Adrenal gland (tissue), 19 donors: ENCODE measurements at places on chromosomes 5 and 9. TPM values are rescaled to one million over a fixed set of nuclear protein-coding genes. Genes with fewer than 3 reads are reported as not detected.

DNA sequence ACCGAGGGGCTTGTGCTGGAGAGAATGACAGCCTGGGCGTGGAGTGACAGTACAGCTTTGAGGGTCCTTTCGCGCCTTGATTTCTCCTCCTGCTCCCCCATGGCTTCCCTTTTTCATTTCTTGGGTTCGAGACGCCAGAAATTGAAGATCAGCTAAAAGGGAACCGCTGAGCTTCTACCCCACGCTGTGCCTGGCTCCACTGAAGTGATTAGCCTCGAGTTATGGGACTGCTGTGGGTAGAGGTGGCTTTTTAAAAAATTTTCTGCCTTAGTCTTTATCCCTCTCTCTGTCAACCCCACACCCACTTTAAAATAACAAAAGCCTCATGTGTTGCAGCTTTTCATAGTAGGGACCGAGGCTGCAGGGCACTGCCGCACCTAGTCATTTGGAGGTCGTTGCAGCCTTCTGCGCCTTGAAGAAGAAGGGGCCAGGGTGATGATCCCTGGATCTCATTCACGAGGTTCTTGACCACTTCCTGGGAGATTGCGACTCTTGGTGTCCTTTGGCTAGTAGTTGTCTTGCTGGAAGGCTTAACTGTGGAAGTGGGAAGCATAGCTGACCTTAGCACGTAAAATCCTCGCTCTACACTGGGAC lies 603 bp downstream of the PPIP5K2 start:
- DNase-seq: peak; percentile 26

Gene SV2C
- polyA plus RNA-seq: 0.07 TPM

GRCh38 chr5:111975133-111975532 lies 218.1 kb upstream of the NREP start:
- no peak for DNase-seq

DNA sequence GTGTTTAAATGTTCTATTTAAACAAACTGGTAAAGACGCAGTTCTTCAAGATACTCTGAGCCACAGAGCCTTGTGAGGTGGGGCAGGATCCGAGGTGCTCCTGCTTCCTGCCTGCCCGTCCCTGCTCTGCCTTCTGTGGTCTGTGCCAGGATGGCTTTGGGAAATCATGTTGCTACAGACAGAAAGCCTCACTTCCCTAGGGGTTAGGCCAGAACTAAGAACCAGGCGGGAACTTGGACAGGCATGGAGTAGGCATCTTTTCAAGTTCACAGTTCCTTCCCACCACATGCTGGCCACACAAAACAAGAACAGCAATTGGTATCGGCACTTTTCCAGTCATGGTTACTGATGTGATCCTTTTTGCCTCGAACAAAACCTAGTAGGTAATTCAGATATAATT lies 67.7 kb upstream of the SPOCK1 start:
- DNase-seq: no peak

DNA sequence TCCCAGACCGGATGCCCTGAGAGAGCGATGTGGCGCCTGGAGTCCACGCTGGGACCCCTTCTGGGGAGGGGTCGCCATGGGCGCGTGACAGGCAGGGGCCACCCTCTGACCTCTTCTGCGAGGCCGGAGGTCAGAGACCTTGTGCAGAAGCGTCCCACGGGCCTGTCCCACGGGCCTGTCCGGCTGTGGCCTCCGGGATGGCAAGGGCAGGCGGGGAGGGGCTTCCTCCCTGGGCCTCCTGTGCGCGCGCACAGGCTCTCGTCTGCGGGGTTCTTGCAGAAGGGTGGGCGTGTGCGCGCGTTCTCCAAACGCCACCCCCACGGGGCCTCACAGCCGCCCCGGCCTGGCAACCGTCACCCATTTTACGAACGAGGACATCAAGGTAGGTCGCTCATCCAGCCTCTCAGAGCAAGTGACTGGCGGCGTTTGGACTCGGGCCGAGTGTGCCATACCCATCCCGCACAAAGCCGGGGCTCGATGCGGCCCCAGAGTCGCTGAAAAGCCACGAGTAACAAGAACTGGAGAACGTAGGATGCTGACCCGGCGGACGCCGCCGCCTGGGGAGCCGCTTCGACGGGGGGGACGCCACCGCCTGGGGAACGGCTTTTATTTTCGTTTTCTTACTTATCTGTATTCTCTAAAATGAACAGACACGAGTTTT lies 897 bp downstream of the AHRR start:
- no peak for DNase-seq

GRCh38 chr5:113384782-113385285 lies 50.0 kb downstream of the TSSK1B start:
- no peak for DNase-seq
